Neural progenitor cell (in vitro differentiated cells): ENCODE measurements at places on chromosomes 3 and 15. TPM values are rescaled to one million over a fixed set of nuclear protein-coding genes. Genes with fewer than 3 reads are reported as not detected.

DNA sequence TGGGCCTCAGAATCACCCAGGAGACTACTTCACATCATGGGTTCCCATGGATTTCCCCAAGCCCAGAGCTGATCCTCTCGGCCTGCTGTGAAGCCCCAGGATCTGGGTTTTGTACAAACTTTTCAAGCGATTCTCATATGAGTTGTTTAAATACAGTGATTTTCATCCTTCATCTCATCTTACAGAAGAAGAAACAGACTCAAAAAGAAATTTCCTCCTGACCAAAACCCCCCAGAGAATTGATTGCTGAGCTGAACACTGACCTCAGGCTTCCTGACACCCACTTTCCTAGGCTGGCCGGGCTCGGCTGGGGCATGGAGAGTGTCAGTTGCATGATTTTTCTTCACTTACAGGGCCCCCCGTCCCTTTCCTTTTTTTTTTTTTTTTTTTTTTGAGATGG is 60.3 kb downstream of the BDH1 start:
- no peak overlapping the region for H3K27ac ChIP-seq
- no peaks in the 10 kb centered on the region for H3K36me3 ChIP-seq
- no peaks in the 10 kb centered on the region for H3K27me3 ChIP-seq
- no peak for DNase-seq
- H3K4me1 ChIP-seq: peaks cover 7% of the 10 kb centered on the region

DNA sequence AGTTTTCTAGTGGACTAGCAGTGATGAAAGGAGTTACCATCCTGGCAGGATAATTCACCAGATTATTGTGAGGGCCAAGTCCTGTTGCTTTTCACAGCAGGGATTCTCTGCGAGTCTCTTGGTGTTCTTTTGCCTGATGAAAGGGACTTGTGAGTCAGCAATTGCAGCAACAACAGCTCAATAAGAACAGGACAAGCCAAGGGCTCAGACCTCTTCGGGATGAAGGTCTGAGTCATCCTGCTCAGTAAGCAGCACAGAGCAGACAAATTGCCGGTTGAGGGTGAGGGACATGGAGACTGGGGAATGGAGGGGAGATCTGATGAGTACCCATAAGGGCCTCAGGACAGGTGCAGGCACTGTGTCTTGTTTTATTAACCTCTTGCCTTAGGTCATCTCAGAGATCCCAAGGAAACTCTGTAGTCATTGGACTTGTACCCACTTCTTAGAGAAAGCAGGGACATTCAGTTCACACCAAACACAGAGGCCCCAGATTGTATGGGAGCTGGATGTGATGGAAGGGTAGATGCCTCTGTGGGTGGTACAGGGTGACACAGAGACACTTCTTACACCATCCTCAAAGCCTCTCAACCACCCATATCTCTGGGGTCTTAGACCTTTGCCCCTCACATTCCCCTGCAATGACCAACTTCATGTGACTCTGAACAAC is 173.8 kb upstream of the TLE3 start:
- H3K27ac ChIP-seq: no peak overlapping the region
- H3K4me3 ChIP-seq: no peak overlapping the region
- H3K4me1 ChIP-seq: peaks cover 34% of the 10 kb centered on the region
- H3K36me3 ChIP-seq: no peaks in the 10 kb centered on the region

- H3K4me3 ChIP-seq: no peak overlapping the region
- H3K27ac ChIP-seq: no peak overlapping the region
- H3K36me3 ChIP-seq: no peaks in the 10 kb centered on the region
Observed at GRCh38 chr15:89766357-89767311, 9.5 kb upstream of the MESP2 start.

- H3K27me3 ChIP-seq: no peaks in the 10 kb centered on the region
- no peaks in the 10 kb centered on the region for H3K36me3 ChIP-seq
- H3K4me3 ChIP-seq: no peak overlapping the region
- no peaks in the 10 kb centered on the region for H3K4me1 ChIP-seq
Observed at GRCh38 chr15:50166216-50166615, 15.8 kb upstream of the SLC27A2 start.

GRCh38 chr15:60162968-60163355 is 158.9 kb downstream of the FOXB1 start:
- no peak overlapping the region for H3K4me3 ChIP-seq
- no peaks in the 10 kb centered on the region for H3K36me3 ChIP-seq
- H3K4me1 ChIP-seq: peaks cover 10% of the 10 kb centered on the region
- no peaks in the 10 kb centered on the region for H3K27me3 ChIP-seq
- DNase-seq: no peak

DNA sequence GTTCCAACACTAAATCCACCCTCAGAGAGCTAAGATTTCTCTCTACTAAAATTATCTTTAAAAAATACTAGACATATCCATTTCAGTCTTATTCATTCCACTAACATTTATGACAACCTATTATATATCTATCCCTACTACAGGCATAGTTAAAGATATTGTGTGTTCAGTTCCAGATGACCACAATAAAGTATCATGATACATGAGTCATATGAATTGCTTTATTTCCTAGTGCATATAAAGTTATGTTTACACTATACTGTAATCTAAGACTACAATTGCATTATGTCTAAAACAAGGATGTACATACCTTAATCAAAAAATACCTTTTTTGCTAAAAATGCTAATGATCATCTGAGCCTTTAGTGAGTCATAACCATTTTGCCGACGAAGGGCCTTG is 19.4 kb downstream of the SHOX2 start:
- H3K36me3 ChIP-seq: no peaks in the 10 kb centered on the region
- no peaks in the 10 kb centered on the region for H3K4me1 ChIP-seq
- H3K27ac ChIP-seq: no peak overlapping the region
- peaks cover 38% of the 10 kb centered on the region for H3K27me3 ChIP-seq
- no peak overlapping the region for H3K4me3 ChIP-seq

DNA sequence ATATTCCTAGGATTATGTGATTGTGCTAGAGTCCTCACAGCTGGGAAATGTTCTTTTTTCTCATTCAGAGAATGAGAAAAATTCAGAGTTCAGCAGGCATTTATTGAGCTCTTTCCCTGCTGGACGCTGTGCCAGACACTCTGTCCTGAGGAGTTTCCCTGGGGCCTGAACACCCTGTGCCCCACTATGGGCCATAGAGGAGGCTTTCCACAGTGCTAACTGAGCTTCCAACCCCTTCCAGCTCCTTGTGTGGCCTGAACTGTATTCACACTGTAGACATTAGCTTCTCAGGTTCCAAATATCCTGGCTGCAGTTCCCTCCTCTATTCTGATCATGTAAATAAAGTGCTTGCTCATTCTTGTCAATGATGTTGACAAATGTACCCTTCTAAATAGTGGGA is 10.0 kb downstream of the ABHD2 start:
- H3K4me1 ChIP-seq: no peaks in the 10 kb centered on the region
- no peak for DNase-seq
- H3K36me3 ChIP-seq: no peaks in the 10 kb centered on the region
- no peak overlapping the region for H3K4me3 ChIP-seq
- no peak overlapping the region for H3K27ac ChIP-seq
- no peaks in the 10 kb centered on the region for H3K27me3 ChIP-seq

- H3K4me3 ChIP-seq: no peak overlapping the region
- no peaks in the 10 kb centered on the region for H3K27me3 ChIP-seq
- DNase-seq: no peak
- H3K27ac ChIP-seq: no peak overlapping the region
Observed at GRCh38 chr15:81942655-81943195, 103.1 kb downstream of the MEX3B start.

DNA sequence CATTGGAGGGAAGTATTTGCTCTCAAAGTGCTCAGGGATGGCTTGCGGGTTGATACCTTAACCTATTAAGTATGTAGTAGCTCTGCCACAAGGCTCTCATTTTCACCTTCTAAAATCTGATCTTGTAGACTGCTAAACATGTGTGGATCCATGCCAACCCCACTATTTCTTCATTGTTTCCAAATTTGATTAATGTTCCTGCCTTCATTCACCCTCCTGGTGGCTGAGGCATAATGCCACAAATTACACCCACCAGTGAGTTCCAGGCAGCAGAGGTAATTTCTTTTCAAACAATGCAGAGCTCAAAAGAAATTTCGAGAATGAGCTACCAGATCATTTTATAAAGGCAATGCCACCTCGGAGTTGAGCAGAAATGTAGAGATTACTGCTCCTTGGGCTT is 71.0 kb downstream of the EDEM1 start:
- H3K27ac ChIP-seq: no peak overlapping the region
- DNase-seq: no peak
- peaks cover 8% of the 10 kb centered on the region for H3K4me1 ChIP-seq
- H3K27me3 ChIP-seq: no peaks in the 10 kb centered on the region
- no peaks in the 10 kb centered on the region for H3K36me3 ChIP-seq
- no peak overlapping the region for H3K4me3 ChIP-seq

DNA sequence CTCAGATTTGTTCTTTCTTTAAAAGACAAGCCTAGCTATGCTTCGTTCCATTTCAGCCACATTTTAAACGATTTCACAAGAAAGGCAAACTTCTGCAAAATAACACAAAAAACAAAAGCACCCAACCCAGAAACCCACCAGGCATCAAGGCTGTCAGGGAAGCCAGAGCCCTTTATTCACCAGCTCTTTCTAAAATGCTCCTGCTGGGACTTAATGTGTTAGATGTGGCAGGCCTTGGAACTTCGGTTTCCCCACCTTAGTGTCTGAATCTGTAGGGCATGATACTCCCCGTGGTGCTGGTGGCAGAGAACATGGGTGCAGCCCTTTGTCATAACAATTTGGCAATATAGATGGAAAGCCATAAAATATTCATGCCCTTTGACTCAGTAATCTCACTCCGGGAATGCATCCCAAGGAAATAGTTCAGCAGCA is 56.8 kb upstream of the LCTL start:
- no peaks in the 10 kb centered on the region for H3K36me3 ChIP-seq
- peaks cover 20% of the 10 kb centered on the region for H3K27me3 ChIP-seq
- H3K4me3 ChIP-seq: no peak overlapping the region
- peak; percentile 38 for DNase-seq

- H3K27ac ChIP-seq: no peak within 1 kb of the TSS
- no peaks in the 10 kb centered on the region for H3K36me3 ChIP-seq
- no peaks in the 10 kb centered on the region for H3K4me1 ChIP-seq
- DNase-seq: peak; percentile 91
- peak within 1 kb of the TSS; percentile 93 for H3K4me3 ChIP-seq
- no peaks in the 10 kb centered on the region for H3K27me3 ChIP-seq
Observed at GRCh38 chr3:126083913-126084767, at the start of gene SLC41A3. TSS of gene SLC41A3 (minus strand) at chr3:126084124. CDS start at chr3:126068219, 15,905 bp downstream.

- no peak overlapping the region for H3K4me3 ChIP-seq
- peaks cover 27% of the 10 kb centered on the region for H3K4me1 ChIP-seq
- DNase-seq: no peak
- H3K27me3 ChIP-seq: peaks cover 5% of the 10 kb centered on the region
- H3K27ac ChIP-seq: no peak overlapping the region
Observed at GRCh38 chr3:30551927-30552326, 54.5 kb upstream of the TGFBR2 start.

The ROPN1 gene
- total RNA-seq: not detected in 2 replicates

The FOXB1 gene
- 7.3 and 9.6 TPM in 2 replicates for total RNA-seq

The DNAH12 gene
- total RNA-seq: 0.02 and 0.03 TPM in 2 replicates

The EIF4A2 gene
- 841 and 1,764 TPM in 2 replicates for total RNA-seq

The LRTM1 gene
- total RNA-seq: not detected in 2 replicates

The KAT2B gene
- total RNA-seq: 11.4 and 21.6 TPM in 2 replicates

The NOP10 gene
- total RNA-seq: 123 and 151 TPM in 2 replicates

The FRG2C gene
- total RNA-seq: not detected in 2 replicates

The SLC9C1 gene
- 0.31 and 1.3 TPM in 2 replicates for total RNA-seq
